ENCODE measurements at places on chromosomes 3 and 15.

DNA sequence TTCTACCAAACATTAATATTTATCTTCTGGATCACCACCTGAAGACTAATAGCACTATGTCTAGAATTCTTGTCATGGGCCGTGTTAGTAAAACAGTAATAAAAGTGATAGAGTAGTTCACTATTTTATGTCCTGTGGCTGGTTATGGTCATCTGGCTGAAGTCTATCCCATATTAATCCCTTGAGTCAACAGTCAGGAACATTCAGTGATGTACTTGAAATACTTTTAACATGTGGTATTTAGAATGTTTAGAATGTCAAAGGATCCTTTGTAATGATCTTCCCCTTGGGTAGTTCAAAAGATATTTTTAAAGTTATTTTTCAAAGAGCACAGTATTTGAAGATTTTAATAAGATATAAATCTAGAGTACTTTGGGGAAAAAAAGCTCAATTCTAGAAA lies 117.0 kb downstream of the MBNL1 start:
- DNase-seq: peak; percentile 31

GRCh38 chr3:53846851-53847155 lies 435 bp downstream of the IL17RB start:
- no peak for DNase-seq

- DNase-seq: peak; percentile 87
These were observed 28.2 kb downstream of the DUOX1 start for GRCh38 chr15:45157974-45158373.

GRCh38 chr3:98972155-98972554 lies 70.7 kb upstream of the DCBLD2 start:
- DNase-seq: peak; percentile 98

DNA sequence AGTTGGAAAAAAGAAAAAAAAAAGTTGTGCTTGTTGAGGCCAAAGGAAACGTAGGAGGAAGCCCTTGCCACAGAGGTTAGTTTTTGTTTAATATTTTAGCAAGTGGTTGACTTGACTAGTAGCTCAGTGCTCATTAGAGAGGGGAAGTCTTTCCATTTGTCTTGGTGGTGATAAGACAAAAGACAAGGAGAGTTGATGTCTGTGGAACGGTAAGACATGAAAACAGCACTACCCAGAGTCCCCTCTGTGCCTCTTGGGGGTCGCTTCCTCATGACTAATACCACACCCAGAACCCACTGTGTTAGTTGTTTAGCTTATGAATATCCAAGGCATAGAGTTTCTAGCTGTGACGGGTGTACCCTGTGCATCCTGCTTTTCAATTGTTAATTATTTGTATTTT lies 211.4 kb downstream of the ITPR1 start:
- DNase-seq: no peak

DNA sequence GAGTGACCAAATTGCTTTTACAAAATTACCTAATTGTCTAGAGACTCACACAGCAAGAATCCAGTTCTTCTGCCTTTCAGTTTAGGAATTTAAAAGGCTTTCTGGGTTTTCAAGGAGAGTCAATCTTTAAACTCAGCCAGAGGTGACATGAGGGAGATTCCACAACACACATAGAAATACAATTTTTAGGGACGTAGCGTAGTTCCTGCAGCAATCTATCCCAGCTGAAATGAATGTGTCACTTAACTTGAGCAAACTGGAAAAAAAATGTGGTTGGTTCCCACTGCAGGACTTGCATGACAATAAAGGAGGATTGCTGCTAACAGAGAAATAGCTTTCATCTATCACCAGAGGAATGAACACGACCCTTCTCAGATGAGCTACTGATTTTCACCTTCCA lies 269.7 kb downstream of the OTOL1 start:
- DNase-seq: no peak

- DNase-seq: peak; percentile 51
These were observed 366.0 kb upstream of the TBL1XR1 start for GRCh38 chr3:177563243-177563780.

GRCh38 chr3:134111616-134112015 lies 81.9 kb upstream of the SLCO2A1 start:
- DNase-seq: no peak

GRCh38 chr3:144989807-144990206 lies 1018.2 kb downstream of the DIPK2A start:
- peak; percentile 6 for DNase-seq

DNA sequence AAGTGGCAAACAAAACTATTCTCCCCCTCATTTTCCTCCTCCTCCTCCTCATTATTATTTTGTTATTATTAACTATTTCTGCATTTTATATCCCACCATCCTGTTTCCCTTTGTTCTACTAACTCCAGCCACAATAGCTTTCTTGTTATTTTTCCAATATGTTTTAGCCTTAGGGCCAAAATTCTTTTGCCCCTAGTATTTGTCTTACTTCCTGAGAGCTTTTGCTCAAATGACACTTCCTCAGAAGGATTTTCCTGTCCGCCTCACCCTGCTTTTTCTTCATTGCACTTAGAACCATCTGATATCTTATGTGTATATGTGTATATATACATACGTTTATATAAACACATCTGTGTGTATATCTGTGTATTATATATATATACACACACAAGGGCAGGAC lies 32.7 kb upstream of the NUDT16 start:
- DNase-seq: no peak

DNA sequence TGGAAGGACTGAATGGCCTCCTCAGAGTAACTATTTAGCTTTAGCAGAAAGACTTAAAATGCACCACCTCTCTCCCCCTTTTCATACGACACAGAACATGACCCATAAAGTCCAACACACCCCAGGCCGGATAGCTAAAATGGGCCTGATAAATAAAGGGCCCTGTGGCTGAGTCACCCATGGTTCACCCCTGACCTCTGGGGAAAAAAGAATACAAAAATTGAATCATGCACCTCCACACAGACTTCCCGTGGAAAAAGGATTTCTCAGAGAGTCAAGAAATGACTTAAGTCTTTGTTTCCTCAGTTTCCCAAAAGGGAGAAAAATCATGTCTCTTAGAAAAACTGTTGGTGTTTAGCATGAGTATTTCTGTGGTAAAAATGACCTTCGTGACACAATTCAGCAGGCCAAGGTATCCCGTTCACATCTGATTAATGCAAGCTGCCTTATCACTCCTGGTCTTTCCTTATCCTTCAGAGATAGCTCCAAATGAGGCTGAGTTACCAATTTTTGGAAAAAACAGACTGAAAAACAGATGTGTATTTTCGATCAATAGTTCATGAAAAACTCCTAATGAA lies 34.0 kb upstream of the ARHGEF3 start:
- peak; percentile 58 for DNase-seq

DNA sequence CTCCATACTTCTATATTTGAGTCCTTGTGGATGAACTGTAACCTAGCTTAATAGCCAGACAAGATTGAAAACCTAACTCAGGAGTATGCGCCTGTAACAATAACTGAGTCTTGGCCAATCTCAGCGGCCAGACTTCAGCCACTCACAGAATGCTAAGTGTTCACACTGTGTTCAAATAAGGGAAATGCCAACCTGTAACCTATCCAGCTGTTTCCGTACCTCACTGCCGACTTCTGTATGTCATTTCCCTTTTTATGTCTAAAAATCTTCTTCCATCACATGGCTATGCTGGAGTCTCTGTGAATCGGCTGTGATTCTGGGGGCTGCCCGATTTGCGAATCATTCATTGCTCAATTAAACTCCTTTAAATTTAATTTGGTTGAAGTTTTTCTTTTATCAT lies 169.2 kb downstream of the NFKBIZ start:
- no peak for DNase-seq

- DNase-seq: peak; percentile 66
These were observed 31.9 kb upstream of the TSC22D2 start for GRCh38 chr3:150376001-150376848.

DNA sequence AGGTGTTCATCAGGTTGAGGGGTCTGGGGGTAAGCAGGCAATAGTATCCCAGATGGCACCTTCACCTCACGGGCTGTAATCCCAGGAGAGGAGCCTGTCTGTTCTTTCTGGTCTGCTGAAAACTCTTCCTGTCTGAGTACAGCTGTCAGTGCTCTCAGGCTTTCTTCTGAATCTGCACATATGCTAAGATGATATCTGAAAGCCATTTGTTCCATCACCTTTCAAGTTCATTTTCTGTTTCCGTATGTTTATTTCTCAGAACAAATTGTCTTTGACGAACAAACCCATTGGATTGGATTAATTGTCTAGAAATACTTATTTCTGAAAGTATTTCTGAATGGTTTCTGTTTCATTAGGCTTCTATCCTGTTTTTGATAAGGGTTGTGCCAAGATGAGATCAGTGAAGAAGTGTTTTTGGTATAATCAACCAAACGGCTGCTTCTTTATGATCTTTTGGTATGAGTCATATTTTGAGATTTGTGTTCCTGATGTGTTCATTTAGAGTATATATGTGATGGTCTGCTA lies 13.3 kb downstream of the ZNF592 start:
- DNase-seq: no peak

DNA sequence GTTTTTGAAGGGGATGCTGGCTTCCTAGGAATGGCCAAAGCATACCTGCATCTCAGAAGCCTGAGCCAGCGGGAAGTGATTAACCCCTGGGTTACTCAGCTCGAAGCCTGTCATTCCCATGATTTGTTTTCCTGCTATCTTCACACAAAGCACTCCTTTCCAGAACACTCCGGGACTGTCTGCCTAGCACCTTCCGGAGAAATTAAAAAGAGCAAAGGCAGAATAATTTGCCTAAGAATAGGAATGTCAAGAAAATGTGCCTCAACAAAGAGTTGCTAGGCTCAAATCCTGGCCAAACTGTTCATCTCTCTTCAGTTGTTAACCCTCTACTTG lies 34.1 kb downstream of the TPM1 start:
- DNase-seq: no peak

DNA sequence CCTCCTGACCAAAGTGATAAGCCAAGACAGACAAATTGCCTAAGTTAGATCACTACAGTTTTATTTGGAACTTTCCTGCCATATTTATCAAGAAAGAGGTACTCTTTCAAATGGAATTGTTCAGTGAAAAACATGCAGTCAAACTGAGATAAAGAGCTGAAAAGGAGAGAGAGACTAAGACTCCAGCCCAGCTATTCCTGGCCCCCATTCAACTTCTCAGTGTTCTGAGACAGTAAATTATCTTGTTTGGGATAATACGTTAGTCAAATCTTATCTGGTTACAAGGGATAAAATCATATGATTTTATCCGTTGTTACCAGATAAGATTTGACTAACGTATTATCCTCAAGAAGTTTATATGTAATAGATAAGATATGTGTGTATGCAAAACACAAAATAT lies 67.6 kb upstream of the CMC1 start:
- no peak for DNase-seq

DNA sequence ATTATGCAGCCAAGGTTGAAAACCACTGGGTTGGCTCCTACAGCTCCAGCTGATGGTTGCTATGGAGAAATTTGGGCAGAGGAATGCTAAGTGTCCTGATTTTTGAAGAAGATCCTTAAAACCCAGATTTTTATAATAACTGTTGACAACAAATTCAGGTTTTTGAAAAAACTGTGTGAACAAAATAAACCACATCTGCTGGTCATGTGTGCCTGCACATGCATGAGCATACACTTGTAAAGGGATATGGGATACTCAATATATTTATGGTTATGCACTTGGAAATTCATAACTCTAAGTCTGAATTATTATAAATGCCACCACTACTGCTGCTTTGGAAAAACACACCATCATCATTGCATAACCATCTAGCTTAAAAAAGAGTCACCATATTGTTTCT lies 133.7 kb downstream of the THRB start:
- DNase-seq: no peak

- DNase-seq: no peak
These were observed 2.0 kb downstream of the ISLR start for GRCh38 chr15:74175271-74176191.

DNA sequence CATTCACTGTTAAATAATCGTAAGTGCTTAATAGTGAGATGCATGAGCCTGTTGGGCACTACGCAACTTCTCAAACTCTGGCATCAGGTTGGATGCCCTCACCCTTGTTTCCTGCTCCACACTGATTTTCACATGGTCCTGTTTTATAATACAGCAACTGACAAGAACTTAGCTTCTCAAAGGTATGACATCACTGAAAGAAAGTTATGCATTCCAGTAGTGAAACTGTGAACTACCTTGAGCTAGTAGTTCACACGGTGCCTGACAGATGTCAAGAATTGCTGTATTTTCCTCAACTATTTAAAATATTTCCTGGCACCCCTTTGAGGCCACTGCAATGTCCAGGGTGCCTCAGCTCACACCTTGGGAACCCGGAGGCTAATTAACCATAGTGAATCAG lies 327.5 kb downstream of the RORA start:
- no peak for DNase-seq

GRCh38 chr15:48569591-48570302 lies 75.8 kb downstream of the FBN1 start:
- DNase-seq: no peak

GRCh38 chr3:165918657-165918979 lies 81.4 kb upstream of the BCHE start:
- DNase-seq: no peak

- DNase-seq: peak; percentile 7
These were observed 48.4 kb upstream of the CCK start for GRCh38 chr3:42314411-42314810.

DNA sequence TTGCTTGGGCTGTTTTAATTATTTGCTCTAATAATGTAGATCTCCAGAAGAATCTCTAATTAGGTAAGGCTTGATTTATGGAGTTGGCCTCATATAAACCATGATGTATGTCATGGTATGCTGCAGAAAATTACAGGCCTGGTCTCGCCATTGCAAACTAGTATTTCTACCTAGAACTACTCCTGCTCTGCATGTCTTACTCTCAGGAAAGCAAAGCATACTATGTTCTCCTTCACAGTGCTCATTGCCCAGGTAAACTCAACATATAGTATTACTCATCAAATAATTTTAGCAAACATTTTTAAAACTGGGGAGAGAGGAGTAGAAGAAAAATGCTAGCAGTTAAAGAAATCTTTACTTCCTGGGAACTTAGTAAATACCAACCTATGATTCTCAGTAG lies 90.7 kb downstream of the FILIP1L start:
- no peak for DNase-seq

GRCh38 chr15:95603802-95604201 lies 726.7 kb upstream of the NR2F2 start:
- DNase-seq: peak; percentile 43

- DNase-seq: no peak
These were observed 51.7 kb downstream of the GOLIM4 start for GRCh38 chr3:168044049-168044448.

GRCh38 chr3:116007000-116007399 lies 383.7 kb downstream of the GAP43 start:
- DNase-seq: no peak

- DNase-seq: peak; percentile 56
These were observed 2.0 kb downstream of the B2M start for GRCh38 chr15:44713006-44713966.

DNA sequence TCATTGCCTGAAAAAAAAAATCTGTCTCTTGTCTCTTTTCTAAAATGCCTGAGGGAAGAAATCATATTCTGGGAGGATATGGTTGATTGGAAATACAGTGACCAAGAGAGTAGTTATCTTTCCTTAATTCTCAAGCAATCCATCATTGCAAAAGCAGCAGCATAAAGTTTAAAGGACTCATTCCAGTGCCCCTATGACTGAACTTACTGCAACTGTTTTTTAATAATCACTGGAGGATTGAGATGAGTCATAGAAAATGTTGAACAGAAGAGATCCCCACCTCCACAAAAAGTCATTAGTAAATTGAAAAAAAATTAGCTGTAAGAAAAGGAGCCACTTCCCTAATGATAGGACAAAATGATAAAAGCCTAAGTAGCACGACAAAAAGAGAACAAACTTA lies 121.5 kb downstream of the SLC9A9 start:
- DNase-seq: no peak

All from cardiac fibroblast (primary cell).